Activated naive CD4-positive, alpha-beta T cell treated with anti-CD3 and anti-CD28 coated beads, Interleukin-2, amount 10 ng/mL, durations not matched to agents 5 hours and 36 hours (primary cell): ENCODE measurements at places on chromosomes 13 and 19. TPM values are rescaled to one million over a fixed set of nuclear protein-coding genes. Genes with fewer than 3 reads are reported as not detected.

The ZNF491 gene
- total RNA-seq, result 1.8 TPM

The ZFP28 gene
- 3.0 TPM for total RNA-seq

The FOXA3 gene
- total RNA-seq, result not detected

The ZNF135 gene
- total RNA-seq, result 0.39 TPM

The CBLC gene
- not detected for total RNA-seq

The DBP gene
- 27.4 TPM for total RNA-seq

The ONECUT3 gene
- not detected for total RNA-seq

The ZNF493 gene
- total RNA-seq, result 25.6 TPM
